ENCODE measurements at places on chromosomes 6 and 20.

DNA sequence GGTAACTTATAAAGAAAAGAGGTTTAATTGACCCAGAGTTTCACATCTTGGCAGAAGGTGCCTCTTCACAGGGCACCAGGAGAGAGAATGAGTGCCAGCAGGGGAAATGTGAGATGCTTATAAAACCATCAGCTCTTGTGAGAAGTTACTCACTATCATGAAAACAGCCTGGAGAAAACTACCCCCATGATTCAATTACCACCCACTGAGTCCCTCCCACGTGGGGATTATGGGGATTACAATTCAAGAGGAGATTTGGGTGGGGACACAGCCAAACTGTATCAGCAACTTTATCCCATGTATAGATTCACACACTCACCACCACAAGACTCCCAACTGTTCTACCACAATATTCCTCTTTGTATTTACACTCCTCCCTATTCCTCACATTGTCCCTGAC lies 10.6 kb downstream of the PDSS2 start:
- no peaks in the 10 kb centered on the region for H3K4me1 ChIP-seq
- no peak overlapping the region for H3K4me3 ChIP-seq
- no peaks in the 10 kb centered on the region for H3K27me3 ChIP-seq
- DNase-seq = no peak
- peaks cover 3% of the 10 kb centered on the region for H3K36me3 ChIP-seq
- H3K27ac ChIP-seq = no peak overlapping the region

GRCh38 chr20:23151885-23152284 lies 65.8 kb upstream of the CD93 start:
- no peak overlapping the region for H3K4me3 ChIP-seq
- no peak for DNase-seq
- H3K27ac ChIP-seq = no peak overlapping the region
- no peaks in the 10 kb centered on the region for H3K36me3 ChIP-seq
- no peaks in the 10 kb centered on the region for H3K27me3 ChIP-seq

- H3K36me3 ChIP-seq = peaks cover 8% of the 10 kb centered on the region
- H3K27me3 ChIP-seq = no peaks in the 10 kb centered on the region
- H3K4me1 ChIP-seq = no peaks in the 10 kb centered on the region
- no peak overlapping the region for H3K4me3 ChIP-seq
- H3K27ac ChIP-seq = no peak overlapping the region
- no peak for DNase-seq
These were observed 92.4 kb downstream of the GJA10 start for GRCh38 chr6:89986650-89987074.

DNA sequence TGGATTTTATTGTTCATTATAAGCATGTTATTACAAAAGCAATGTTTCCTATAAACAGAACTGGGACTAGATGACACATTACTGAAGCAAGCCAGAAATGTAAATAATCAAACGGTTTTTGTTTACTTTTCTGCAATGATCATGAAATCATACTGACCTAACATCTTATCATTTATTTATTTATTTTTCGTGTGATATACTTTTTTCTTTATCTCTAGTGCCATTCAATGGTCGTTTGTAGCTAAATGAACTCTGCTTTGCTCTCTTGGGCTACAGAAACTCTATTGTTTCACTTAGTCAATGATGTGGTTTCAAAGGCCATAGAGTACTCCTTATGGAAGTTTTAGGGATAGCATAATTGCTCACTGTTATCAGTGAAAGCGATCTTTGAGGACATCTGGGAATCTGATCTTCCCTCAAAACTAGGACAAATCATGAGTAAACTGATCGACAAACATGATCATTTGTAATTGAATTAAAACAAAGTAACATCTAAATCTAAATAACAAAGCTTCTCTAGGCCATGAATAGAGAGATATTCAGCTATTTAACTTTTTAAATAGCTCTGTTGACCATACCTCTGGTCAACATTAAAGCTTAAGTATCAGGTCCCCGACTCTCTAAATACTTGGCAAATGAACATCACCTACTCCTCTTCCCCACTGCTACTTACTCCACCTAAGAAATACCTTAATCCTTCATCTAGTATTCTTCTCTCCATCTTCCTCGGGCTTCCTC lies 933.4 kb downstream of the TFAP2A start:
- no peak for DNase-seq
- H3K27me3 ChIP-seq = no peaks in the 10 kb centered on the region
- no peaks in the 10 kb centered on the region for H3K4me1 ChIP-seq
- no peak overlapping the region for H3K4me3 ChIP-seq
- no peak overlapping the region for H3K27ac ChIP-seq
- no peaks in the 10 kb centered on the region for H3K36me3 ChIP-seq

DNA sequence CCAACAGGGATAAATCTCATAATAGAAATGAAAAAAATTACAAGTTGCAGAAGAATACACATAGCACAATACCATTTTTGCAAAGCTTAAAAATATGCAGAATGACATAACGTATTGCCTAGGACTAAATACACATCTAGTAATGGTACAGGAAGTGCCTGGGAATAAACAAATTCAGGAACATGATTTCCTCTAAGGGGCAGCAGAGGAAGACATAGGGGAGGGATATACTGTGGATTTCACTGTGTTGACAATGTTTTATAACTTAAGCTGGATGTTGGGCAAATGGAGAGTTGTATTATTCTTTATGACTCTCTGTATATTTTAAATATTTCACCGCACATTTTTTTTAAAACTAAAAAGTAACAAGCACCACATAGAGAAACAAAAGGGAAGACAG lies 5.6 kb upstream of the GLO1 start:
- H3K4me3 ChIP-seq = no peak overlapping the region
- no peak for DNase-seq
- no peak overlapping the region for H3K27ac ChIP-seq
- no peaks in the 10 kb centered on the region for H3K27me3 ChIP-seq
- H3K4me1 ChIP-seq = no peaks in the 10 kb centered on the region
- no peaks in the 10 kb centered on the region for H3K36me3 ChIP-seq

DNA sequence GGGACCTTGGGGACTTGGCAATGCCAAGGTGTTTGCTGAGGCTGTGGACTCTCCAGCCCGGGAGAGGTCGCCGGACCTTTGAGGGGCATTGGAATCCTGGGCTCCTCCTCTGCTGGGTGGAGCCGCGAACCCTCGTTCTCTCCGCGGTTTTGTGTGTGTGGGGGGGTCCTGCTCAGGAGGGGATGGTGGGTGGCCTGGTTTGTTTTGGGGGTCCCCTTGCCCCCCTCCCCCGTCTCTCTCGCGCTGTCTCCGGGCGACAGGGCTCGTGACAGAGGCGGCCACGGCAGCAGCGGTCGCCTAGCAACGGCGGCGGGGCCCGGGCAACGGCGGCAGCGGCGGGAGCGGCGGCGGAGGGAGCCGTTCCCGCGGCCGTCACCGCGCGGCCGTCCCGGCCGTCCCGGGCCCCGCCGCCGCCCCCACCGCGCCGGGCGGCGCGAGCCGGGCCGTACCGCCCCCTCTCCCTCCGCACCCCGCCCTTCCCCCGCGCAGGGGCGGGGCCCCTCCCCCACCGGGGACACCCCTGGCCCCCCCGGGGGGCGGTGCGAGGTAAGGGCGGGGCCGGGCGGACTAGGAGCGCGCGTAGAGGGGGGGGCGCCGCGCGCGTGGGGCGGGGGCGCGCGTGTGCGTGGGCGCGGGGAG lies 7.8 kb downstream of the SYNGAP1 start:
- H3K4me3 ChIP-seq = peak overlapping the region; percentile 71
- H3K4me1 ChIP-seq = peaks cover 72% of the 10 kb centered on the region
- H3K27ac ChIP-seq = peak overlapping the region; percentile 92
- H3K36me3 ChIP-seq = peaks cover 6% of the 10 kb centered on the region

DNA sequence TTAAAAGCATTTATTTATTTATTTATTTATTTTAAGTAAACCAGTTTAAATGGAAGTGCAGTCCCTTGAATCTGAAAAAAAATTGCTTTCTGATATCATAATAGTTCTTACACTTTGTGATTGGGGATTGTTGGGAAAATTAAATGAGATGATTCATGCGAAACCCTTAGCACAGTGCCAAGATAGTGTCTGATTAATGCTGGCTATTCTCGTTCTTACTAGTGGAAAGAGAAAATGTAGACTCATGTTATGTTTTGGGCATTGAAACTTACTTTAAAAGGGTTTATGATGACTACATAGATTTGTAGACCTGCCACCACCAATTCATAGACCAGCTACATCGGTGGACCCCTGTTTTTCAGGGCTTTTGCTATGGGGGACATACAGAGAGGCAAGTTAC lies 229.2 kb upstream of the ZFP64 start:
- no peaks in the 10 kb centered on the region for H3K36me3 ChIP-seq
- H3K27me3 ChIP-seq = no peaks in the 10 kb centered on the region
- no peak for DNase-seq
- no peaks in the 10 kb centered on the region for H3K4me1 ChIP-seq
- H3K4me3 ChIP-seq = no peak overlapping the region

GRCh38 chr6:114534813-114535212 lies 192.0 kb upstream of the HS3ST5 start:
- H3K36me3 ChIP-seq = no peaks in the 10 kb centered on the region
- H3K27ac ChIP-seq = no peak overlapping the region
- no peak for DNase-seq
- H3K4me1 ChIP-seq = no peaks in the 10 kb centered on the region

- H3K27me3 ChIP-seq = no peaks in the 10 kb centered on the region
- peak; percentile 49 for DNase-seq
- H3K4me3 ChIP-seq = no peak overlapping the region
- H3K4me1 ChIP-seq = peaks cover 42% of the 10 kb centered on the region
These were observed 53.7 kb downstream of the JARID2 start for GRCh38 chr6:15299430-15300131.

GRCh38 chr6:70079241-70079640 lies 212.9 kb downstream of the COL19A1 start:
- H3K4me1 ChIP-seq = no peaks in the 10 kb centered on the region
- H3K4me3 ChIP-seq = no peak overlapping the region
- H3K27ac ChIP-seq = no peak overlapping the region
- DNase-seq = no peak
- H3K36me3 ChIP-seq = no peaks in the 10 kb centered on the region
- H3K27me3 ChIP-seq = no peaks in the 10 kb centered on the region

DNA sequence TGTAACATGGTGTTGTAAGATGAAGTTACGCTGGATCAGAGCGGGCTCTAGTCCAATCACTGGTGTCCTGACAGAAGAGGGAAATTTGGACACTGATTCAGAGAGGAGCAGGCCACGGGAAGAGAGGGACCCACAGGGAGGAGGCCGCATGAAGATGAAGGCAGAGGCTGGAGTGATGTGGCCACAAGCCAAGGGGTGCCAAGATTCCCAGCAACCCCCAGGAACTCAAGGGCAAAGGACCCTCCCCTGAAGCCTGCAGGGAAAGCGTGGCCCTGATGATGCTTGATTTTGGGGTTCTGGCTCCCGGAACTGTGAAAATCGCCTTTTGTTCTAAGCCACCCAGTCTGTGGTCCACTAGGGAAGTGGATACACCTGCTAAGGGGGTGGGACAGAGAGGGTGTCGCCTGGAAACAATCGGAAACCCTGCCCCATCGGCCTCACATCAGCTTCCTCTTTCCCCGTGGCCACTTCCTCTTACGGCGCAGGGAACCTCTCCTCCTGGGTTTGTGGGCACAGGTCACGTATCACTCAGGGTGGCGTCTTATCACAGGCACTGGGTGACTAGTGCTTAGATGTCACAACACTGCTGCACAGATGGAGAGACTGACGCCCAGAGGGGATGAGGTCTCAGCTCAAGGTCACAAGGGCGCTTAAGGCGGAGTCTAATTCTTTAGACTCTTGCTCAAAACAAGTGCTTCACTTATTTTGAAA lies 58.0 kb downstream of the SULF2 start:
- H3K36me3 ChIP-seq = no peaks in the 10 kb centered on the region
- H3K27ac ChIP-seq = peak overlapping the region; percentile 84
- no peaks in the 10 kb centered on the region for H3K27me3 ChIP-seq

Data from CD4-positive, alpha-beta T cell (primary cell).